ENCODE measurements at places on chromosomes 7 and 10.

DNA sequence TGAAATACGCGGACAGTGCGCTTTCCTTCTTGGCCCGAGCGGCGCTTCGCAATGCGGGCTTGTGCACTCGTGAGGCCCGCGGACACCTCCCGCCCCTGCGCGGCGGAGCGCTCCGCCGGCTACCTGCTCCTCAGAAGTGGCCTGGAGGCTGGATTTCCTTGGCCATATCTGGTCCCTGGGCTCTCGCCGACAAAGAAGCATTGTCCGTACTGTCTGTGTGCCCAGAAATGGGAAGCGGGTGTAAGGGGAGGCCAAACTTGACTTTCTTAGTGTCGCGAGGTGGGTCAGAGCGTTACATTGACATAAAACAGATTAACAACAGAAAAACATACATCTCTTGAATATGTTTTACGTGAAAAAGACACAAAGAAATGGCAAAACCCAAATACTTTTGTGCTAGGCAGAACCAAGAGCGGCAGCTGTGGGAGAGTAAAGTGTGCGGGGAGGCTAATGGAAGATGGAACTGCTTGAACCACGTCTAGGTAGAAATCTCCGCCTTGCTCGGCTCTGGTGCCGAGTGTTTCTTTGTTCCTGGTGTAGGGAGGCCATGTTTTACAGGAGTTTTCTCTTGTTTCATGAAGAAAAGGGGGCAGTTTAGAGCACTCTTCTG, 1.4 kb downstream of the LANCL2 start:
- DNase-seq = no peak

DNA sequence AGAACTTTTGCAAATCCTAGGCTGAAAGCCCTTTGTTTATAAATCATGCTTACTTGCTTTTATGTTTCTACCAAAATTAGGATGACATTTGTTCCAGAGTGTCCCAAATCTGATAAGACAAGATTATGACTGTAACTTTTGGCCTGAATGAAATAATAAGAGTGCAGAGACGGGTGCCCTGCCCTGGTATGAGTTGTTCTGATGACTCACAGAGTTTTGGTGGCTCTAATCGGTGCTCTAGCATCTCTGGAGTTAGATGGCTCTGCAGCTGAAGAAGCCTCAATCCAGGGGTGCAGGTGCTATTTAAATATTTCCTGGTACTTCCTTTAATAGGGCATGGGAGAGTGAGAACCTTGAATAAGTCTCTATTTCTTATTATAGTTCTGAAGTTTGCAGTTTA, 102.2 kb upstream of the ELMO1 start:
- DNase-seq = no peak

GRCh38 chr10:57952741-57953140, 315.0 kb downstream of the IPMK start:
- no peak for DNase-seq

GRCh38 chr7:129480674-129481363, 21.5 kb upstream of the SMKR1 start:
- DNase-seq = no peak

GRCh38 chr10:100939763-100940344, 27.1 kb downstream of the SLF2 start:
- DNase-seq = no peak

DNA sequence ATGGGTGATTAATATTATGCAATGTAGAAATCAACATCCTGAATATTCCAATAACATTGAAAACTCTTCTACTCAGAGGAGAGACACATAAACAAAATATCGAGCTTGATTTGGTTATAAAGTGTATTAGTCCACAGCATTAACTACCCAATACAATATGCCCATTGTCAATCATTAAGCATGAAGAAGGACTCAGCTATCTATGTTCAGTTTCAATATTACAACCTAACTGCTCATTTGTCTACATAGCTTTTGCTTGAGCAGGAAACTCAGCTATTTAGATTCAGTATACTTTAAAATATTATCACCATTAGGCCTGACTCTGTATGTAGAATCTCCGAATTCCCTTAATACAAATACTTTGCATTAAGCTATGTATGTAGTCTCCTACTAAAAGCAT, 262.6 kb downstream of the SEMA3A start:
- no peak for DNase-seq

DNA sequence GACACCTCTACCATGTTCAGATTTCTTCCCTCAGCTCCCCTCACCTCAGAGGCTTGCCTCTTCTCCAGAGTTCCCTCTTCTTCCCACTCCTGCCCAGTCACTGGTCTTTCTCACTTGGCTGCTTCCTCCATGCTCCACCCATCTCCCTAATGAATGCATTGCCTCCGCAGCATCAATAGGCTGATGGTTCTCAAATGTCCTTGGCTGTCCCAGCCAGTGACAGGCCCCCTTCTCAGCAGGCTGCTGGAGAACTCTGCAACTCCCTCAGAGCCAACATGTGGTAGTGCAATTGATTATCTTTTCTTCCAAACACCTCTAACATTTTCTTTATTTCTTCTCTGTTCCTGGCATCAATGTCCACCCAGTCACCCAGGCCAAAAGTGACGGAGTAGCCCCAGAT, 218.2 kb downstream of the RELN start:
- DNase-seq = no peak

DNA sequence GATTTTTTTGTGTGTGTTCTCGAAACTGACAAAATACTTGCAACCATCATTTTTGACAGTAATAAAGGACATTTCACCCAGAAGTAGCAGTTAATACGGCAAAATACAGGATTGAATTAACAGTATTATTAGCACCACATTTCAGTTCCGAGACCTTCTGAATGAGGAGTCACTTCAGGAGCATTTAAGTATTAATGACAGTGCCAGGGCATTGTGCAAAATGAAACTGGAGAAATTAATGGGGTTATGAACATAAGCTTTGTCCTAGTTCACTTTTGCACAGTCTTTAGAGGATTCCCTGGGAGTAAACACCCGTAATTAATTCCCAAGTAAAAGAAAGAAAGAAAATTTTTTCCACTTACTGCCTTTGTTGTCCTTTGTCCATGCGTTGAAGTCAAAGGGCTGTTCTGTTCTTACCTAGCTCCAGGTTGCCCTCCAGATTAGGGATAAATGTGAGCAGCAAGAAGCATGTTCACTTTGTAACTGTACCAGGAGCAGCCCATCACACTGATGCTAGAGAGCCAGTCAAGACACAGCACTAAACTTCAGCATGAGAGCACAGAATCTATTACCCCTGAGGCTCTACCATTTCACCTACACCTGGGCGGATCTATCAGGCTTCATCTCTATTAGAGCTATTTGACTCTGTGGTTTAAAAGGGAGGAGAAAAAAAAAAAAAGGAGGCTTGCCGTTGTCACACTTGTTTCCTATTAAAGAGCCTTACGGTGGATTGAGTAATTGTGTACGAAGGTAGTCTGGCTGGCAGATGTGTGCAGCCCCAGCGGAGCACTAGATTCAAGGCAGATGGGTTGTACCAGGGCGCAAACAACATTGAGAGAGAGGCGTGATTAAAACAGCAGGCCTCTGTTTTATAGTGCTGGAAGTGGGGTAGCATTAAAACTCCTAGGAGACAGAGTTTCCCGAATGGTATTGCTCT, 297.8 kb upstream of the SEMA3A start:
- DNase-seq = no peak

Measured in esophagus squamous epithelium (tissue), 5 donors.